ENCODE measurements at places on chromosomes 7 and 10.

- no peak for ATAC-seq
Observed at GRCh38 chr10:18473424-18474117, 177.8 kb downstream of the NSUN6 start.

- ATAC-seq: no peak
Observed at GRCh38 chr10:11702264-11702663, 39.9 kb upstream of the ECHDC3 start.

- ATAC-seq: no peak
Observed at GRCh38 chr10:26567351-26567721, 129.2 kb downstream of the APBB1IP start.

DNA sequence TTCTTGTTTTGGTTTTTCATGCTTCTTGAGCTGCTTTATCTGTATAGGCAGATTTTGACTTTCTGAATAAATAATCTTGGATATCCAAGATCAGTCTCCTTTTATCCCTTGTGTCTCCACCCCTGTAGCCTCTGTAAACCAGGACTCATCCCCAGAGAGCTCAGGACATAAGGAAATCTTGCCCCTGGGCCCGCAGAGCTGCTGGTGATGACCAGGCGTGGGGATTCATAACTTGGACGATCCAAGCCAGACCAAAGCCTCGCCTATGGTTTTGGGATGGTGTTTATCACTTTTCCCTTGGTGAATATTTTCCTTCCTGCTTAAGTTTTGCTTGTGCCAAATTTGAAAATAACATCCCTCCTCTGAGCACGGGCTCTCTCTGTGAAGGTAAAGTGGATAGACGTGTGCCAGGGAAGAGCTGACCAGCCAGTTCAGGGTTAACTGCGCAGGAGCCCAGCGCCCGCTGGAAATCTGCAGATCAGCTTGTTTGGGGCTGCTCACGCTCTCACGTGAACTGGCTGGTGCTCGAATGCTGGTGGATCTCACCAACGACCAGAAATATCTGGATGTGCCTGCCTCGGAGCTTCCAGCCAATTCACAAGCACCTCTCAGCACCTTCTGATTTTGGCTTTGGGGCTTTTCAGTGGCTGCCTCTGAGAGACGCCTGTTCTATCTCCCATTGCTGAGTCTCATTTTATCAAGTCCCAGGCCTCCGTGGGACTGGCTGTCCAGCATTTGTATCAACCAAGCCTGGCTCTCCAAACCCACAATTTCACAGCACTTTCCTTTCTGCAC is 132.1 kb upstream of the BTBD16 start:
- no peak for ATAC-seq

DNA sequence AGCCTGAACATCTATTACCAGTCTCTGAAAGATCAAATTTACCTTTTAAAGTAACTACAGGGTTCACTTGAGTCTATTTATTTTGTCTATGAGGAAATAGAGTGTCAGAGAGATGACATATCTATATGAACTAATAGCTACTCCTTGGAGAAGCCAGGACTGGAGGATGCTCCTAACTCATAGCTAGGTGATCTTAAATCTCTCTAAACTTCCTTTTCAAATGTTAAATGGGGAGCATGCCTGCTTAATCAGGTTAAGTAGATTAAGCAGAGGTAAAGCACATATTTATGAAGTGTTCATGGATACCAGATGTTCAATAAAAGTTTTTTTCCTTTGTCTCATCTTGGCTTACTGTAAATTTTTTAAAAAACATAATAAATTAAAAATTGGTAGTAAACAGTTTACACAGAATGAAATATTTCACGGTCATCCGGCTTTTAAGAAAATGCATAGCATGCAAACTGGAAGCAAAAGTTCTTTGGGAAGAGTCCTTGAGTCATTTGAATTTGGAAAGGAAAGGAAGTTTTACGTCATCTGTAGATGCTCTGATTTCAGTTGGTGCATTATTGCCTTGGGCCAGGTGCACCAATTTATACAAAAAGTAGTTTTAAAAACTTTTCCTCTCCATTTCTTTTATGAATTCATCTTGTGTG is 155.1 kb downstream of the BICC1 start:
- no peak for ATAC-seq
